Activated CD8-positive, alpha-beta memory T cell treated with anti-CD3 and anti-CD28 coated beads for 24 hours (primary cell): ENCODE measurements at places on chromosomes 13 and 19.

GRCh38 chr13:47707414-47707813 lies 293.7 kb downstream of the SUCLA2 start:
- no peak for DNase-seq

DNA sequence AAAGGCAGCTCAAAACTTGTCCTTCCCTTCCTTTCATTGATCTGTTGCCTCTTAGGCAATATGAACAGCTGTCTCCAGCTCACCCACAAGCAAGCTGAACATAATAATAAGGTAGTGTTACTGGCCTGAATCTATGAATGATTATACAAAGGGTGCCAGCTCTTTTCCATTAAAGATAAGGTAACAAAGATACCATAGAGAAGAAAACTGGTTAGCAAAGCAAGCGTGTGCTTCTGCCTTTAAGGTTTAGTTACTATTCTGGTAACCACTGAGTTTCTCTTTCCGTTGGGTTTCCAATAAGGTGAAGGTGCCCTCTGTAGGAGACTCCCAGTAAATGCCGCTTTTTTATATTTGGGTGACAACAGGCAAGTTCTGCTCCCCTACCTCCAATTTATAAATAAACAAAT lies 12.1 kb upstream of the DACH1 start:
- no peak for DNase-seq

- DNase-seq = no peak
Observed at GRCh38 chr19:19570571-19570970, 32.5 kb downstream of the CILP2 start.

GRCh38 chr19:53195265-53195903 lies 2.2 kb upstream of the ZNF665 start:
- peak; percentile 81 for DNase-seq

- peak; percentile 62 for DNase-seq
Observed at GRCh38 chr19:29528946-29529645, 3.3 kb downstream of the VSTM2B start.

- no peak for DNase-seq
Observed at GRCh38 chr19:48303367-48303766, 22.0 kb upstream of the EMP3 start.

DNA sequence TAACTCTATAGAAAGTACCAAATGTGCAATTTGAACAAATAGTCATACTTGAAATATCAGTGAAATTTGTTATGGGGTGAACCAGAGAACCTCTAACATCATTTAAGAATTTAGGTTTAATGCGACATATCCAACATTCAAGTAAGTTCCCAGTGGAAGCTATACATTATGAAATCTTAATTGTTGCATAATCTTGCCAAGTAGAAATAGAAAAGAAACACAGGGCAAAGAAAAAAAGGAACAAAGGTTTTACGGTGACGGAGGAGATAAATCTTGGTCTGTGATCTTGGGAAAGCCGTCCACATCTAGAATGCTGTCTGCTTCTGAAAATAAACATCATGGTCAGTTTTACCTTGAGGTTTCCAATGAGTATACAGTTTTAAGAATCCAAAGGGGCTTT lies 445.7 kb downstream of the RFC3 start:
- no peak for DNase-seq

- no peak for DNase-seq
Observed at GRCh38 chr19:55312621-55313512, 12.3 kb downstream of the TMEM150B start.

- peak; percentile 95 for DNase-seq
Observed at GRCh38 chr19:12495002-12495802, 10.6 kb upstream of the ZNF709 start.

DNA sequence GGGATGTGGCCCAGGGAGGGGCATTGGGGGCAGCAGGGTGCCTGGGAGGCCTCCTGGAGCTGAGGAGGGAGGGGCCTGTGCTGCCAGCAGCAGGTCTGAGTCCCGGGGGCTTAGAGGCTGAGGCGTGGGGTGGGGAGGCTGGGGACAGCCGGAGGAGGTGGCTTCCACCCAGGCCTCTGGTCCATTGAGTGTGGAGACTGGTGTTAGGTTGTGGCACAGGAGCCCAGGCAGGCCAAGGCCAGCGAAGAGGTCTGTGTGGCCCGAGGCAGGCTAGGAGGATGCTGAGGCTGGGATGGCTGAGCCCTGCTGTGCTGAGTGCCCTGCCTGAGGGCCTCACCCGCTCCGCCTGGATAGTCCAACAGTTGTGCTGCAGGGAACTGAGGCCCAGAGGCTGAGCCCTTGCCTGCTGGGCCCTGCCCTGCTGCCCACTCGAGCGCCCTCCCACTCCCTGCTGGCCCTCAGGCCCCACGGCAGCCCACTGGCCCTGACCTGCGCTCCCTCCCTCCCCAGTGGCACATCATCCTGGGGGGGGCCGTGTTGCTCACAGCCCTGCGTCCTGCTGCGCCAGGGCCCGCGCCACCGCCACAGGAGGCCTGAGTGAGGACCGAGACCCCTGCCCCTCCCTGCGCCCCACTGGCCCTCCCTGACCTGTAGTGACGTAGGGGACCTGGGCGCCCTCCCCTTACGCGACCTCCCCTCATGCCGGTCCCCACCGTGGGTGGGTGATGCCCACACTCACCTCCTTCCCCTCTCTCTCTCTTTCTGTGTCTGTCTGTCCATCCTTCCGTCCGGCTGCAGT lies 4.9 kb upstream of the GARIN5A start:
- DNase-seq = no peak

DNA sequence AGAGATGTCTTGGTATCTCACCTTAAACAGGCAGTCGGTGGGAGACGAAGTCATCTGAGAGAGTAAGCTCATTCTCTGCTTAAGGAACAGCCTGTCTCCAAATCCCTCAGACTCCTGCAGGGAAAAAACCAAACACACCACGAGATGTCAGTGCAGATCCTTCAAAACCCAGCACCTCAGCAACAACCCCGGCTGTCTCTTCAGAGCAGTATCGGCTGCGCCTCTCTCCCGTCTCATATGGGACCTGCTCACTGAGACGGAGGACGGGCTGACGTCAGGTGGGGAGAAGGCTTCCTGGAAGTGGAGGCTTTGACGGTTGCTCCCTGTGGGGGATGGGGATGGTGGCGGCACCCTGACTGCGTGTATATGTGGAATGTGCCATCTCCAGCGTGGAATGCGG lies 43.6 kb downstream of the ANKRD27 start:
- no peak for DNase-seq

GRCh38 chr13:46951516-46951915 lies 54.7 kb upstream of the HTR2A start:
- no peak for DNase-seq

DNA sequence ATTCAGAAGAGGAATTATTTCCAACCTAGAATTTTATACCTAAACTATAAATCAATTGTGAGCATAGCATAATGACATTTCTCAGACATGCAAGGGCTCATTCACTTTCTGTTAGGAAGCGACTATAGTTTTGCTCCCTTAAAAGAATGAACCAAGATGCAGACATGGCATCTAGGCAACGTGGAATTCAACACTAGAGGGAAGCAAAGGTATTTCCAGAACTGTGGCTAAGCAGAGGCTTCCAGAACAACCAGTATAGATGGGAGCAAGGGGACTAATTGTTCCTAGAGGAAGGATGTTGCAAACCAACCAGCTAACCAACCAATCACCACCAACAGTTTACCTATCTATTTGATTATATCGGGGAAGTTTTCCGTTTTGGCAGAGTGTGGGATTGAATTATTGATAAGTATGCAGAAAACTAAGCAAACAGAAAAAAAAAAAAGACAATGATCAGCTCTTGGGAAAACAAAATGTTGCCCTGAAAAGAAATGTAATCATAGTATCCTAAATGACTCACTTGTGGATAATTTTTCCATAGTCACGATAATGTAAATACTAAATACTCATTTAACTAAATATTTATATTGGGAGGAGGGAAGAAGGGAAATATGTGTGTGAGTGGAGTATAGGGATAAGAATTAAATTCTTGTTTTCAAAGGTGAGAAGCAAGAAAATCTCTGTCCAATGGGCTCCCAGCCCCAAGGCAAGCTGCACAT lies 21.1 kb downstream of the ARL11 start:
- no peak for DNase-seq

- DNase-seq = peak; percentile 89
Observed at GRCh38 chr19:51440846-51441409, 17.3 kb downstream of the SIGLEC8 start.

- no peak for DNase-seq
Observed at GRCh38 chr19:49515767-49516166, 3.3 kb downstream of the FCGRT start.

- DNase-seq = no peak
Observed at GRCh38 chr13:48775804-48776203, 122.1 kb downstream of the CYSLTR2 start.

- no peak for DNase-seq
Observed at GRCh38 chr13:107284173-107284572, 716.2 kb upstream of the ARGLU1 start.
